Stimulated activated CD4-positive, alpha-beta T cell treated with anti-CD3 and anti-CD28 coated beads, TNF-alpha, amount 100 ng/mL, for 1 hour (primary cell): ENCODE measurements at places on chromosomes 3 and 15.

DNA sequence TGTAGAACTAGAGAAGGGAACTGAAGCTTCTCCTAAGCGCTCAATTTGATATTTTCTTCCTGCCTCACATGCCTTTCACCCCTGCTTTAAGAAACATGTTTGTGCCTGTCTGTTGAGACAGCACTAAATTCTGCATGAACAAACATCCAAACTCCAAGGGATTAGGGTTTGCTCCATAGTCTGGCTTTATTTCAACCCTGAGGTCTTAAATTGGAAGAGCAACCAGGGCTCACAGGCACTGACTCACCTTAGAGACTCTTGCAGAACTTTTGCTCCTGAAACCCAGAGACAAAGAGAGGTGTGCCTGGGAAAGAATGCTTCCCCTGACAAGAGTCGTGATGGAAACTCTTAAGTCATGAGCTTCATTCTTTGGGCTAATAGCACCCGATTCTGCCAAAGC is 393.9 kb upstream of the MCTP2 start:
- DNase-seq, result no peak

DNA sequence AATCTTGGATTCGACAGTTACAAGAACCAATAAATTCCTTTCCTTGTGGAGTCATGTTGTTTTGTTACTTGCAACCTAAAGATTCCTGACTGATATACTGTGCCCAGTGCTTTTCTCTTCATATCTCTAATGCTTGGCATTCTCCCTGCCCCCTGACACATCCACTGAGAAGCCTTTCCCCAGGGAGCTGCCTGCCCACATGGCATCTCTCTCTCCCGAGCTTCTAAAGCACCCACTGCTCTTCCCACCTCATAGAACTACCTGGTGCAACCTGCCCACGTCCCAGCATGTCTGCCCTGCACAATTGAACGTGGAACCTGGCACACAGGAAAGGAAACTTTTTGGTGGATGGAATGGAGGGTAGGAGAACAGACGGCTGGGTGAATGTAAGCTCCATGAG is 6.8 kb downstream of the CYP8B1 start:
- DNase-seq, result no peak

DNA sequence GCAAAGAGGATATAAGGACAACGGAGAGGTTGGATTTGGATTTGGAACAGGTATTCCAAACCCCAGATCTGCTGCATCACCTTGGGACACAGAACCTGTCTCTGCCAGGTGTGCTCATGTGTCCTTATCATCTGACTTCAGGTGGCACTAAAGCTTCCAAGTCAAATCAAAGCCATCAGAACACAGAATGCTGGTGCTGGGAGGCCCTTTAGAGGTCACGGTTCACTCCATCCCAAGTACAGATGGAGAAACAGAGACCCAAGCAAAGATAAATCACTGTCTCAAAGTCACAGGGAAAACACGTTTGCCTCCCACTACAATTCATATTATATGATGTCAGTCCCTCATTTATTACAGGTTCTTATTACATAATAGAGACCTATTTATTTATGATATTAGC is 72.8 kb downstream of the HES1 start:
- no peak for DNase-seq

DNA sequence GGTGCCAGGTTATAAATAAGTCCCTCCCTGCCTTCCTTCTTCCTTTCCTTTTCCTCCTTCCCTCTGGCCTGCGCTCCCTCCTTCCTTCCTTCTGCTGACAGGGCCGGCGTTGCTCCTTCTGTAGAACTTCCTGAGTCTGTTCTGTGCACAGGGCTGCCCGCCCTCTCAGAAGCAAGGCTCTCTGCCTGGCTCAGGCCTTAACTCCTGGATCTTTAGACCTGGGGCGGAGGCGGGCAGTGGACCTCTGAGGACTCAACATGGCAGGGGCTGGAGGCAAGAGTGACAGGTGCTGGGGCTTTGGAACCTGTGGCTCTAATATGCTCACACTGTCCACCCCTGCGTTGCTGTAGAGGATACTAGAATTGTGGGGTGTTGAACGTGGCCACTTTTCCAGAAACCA is 86.4 kb upstream of the SEC13 start:
- DNase-seq, result no peak

GRCh38 chr15:70767667-70768066 is 4.3 kb upstream of the UACA start:
- DNase-seq, result no peak

DNA sequence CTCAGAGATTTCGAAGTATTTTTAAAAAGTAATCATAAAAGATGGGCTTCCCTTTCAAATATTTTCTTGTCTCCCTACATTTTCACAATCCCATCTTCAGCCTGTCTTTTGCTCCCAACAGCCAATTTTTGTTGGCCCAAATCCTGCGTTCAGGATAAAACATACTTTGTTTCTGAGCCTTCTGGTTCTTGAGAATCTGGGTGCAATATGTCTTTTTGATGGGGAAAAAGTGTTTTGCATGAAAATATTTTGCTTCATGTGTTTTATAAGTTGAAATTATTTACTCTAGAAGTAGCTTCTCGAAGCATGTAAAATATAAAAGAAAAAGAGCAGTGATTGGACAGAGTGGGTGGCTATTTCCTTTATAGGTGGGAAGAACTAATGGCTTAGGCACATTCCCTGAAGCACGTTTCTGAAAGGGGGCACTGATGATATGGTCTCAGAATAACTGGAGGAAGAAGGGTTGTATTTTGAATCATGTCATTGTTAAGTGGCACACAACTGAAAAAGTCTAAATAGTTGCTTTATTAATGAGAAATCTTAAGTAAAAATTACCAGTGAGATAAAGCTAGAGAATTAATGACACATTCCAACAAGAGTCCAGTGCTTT is 3.9 kb downstream of the UNC13C start:
- DNase-seq, result no peak

- no peak for DNase-seq
Observed at GRCh38 chr3:67468511-67468910, 185.9 kb downstream of the SUCLG2 start.

DNA sequence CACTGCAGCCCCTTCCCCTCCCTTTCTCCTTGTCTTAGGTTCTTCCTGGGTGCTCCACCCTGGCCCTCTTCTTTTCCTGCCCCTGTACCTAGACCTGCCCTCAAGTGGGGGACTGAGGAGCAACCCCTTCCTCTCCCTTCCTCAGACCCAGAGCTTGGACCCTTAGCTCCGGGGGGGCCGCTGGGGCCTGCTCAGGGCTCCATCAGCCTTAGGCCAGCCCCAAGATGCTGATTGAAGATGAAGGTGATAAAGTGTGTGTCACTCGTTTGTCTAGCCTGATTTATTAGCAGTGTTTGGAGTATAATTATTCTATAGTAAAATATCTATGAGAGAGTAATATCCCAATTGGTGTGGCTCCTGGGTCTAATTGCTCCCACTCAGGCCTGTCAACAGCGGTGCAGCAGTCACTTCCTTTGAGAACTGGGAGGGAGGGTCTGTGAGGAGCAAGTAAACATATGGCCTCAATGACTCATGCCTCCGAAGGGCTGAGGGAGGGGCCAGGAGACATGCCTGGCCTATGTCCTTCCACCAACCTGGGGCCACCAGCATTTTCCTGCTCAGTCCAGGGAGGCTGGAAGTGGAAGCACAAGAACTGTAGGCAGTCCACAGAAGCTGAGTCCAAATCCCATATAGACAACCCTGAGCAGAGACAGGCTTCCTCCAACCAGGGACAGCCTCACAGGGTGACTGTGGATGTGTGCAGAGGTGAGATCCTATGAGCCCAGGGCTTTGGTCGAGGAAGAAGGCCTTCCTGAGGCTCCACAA is 123.2 kb downstream of the DNAJB8 start:
- DNase-seq, result no peak

DNA sequence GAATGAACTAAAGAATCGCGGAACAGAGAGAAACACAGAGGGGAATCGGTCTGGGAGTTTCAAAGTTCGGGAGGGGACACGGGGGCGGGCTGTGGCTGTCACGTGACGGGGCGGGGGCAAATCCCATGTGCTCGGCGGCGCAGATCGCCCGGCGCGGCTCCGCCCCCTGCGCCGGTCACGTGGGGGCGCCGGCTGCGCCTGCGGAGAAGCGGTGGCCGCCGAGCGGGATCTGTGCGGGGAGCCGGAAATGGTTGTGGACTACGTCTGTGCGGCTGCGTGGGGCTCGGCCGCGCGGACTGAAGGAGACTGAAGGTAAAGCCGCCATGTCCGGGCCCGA is at the start of gene EIF4G1:
Gene EIF4G1 (plus strand): TSS at position 244 of the 337 bp plus-strand sequence. CDS start 1,191 bp downstream, outside the sequence.
- DNase-seq, result peak; percentile 88

DNA sequence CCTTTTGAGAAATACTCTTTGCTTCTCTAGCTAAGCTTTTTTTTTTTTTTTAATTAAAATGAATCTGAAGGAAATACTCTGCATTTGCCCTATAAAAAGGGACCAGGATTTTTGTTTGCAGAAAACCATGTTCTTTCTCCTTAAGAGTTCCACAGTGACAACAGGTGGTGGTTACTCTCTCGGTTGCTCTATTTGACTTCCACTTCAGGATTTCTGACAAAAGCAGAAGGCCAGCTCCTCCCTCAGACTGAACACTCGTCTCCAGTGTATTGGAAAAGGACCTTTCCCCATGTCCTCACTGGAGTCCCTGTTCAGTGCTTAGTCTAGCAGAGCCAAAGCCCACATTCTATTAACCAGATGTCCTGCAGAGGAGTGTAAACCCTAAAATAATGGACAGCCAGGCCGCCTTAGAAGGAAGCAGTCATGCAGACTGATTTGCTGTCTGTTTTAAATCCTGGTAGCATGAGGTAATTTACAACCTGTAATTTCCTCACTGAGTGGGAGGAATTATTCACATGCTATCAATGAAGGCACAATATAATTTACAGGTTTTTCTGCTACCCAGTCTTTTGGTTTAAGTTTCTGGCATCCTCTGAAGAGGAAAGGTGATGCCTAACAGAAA is 599.3 kb downstream of the PYDC2 start:
- no peak for DNase-seq

GRCh38 chr3:12986521-12986920 is 86.7 kb downstream of the IQSEC1 start:
- no peak for DNase-seq
